Activated CD4-positive, alpha-beta memory T cell treated with anti-CD3 and anti-CD28 coated beads, Interleukin-2, amount 10 ng/mL, durations not matched to agents 7 days and 5 days (primary cell): ENCODE measurements at places on chromosomes 6 and 20. TPM values are rescaled to one million over a fixed set of nuclear protein-coding genes. Genes with fewer than 3 reads are reported as not detected.

Gene TBXT
- total RNA-seq: not detected

Gene DEFB124
- not detected for total RNA-seq

Gene CNR1
- total RNA-seq: not detected

Gene GPX5
- not detected for total RNA-seq

Gene PNPLA1
- total RNA-seq: 0.13 TPM

Gene KIAA0408
- 12.2 TPM for total RNA-seq

Gene DNAH8
- 0.03 TPM for total RNA-seq

Gene MACROD2
- total RNA-seq: not detected

DNA sequence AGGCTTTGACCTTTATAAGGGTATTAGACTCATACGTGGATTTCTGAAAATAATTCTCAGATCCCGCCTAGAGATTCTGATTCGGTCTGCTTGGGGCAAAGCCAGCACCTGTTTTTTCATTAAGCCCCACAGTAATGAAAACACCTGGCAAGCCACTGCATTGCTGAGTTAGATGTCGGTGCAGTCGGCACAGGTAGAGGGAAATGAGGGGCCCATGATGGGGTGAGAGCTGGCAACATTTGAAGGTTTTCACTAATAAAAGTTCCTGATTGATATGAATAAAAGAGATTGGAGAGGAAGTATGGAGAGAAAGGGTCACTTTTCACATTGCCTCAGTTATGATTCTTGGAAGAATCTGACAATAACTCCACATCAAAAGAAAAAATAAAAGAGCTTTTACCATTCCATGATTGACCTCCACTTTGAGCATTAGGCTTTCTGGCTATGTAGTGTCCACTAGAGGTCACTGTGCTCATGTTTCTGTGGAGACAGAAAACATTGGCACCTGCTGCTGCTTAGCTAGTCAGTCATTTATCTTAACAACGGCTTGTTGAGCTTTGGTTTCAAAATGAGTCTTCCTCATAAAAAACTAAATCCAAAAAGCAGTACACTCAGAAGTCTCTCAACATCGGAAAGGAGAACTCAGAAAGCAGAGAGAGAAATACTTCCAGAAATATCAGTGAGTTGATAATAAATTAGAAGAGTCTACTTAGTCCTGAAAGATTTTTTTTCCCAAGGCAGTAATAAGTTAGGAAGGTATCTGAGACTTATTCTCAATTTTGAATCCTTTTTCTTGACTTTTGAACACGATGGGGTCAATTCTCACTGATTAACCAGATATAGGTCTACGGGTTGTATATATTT, 53.3 kb upstream of the KLHL31 start:
- peaks cover 6% of the 10 kb centered on the region for H3K4me1 ChIP-seq
- DNase-seq: peak; percentile 38
- H3K4me3 ChIP-seq: no peak overlapping the region
- peaks cover 28% of the 10 kb centered on the region for H3K27me3 ChIP-seq
- H3K36me3 ChIP-seq: no peaks in the 10 kb centered on the region

DNA sequence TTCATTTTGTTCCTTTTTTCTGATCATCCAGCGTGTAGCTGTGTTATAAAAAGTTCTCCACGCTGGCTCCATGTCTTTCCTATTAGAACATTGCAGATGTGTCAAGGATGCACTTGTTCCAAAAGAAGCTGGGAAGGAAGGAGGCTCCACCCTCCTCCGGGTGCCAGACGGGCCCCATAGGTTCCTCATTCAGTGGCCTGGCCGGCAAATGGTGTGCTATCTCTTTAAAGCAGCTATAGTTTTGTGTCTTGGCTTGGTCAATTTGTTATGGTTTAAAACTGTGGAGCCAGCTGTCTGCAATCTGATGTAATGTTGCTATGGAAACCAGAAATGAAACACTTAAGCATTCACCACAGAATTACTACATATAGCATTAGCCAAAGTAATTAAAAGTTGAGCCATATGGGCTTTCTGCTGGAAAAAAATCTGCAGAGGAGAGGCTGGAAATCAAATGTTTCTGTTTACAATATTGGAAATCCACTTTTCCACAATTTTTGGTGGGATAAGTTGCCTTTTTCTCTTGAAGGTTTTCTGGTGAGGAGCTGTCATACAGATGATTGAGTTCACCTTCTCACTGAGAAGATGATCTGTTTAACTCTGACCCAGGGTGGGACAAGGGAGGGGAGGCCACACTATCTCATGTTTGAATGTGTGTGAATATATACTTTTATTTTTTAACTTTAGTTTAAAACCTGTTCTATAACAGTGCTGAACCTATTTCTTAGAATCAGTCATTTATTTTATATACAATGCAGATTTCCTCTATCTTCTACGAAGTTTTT, 167.4 kb downstream of the SASH1 start:
- H3K27ac ChIP-seq: no peak overlapping the region
- no peaks in the 10 kb centered on the region for H3K36me3 ChIP-seq

DNA sequence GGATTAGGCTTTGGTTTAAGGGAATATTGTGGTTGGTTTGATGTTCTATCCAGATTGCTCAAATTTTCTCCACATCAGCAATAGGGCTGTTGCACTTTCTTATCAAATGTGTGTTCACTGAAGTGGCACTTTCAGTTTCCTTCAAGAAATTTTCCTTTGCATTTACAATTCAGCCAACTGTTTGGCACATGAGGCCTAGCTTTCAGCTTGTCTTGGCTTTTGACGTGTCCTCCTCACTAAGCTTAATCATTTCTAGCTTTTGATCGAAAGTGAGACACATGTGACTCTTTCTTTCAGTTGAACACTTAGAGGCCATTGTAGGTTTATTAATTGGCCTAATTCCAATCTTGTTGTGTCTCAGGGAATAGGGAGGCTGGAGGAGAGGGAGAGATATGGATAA, 104.8 kb downstream of the FLRT3 start:
- no peaks in the 10 kb centered on the region for H3K36me3 ChIP-seq
- no peaks in the 10 kb centered on the region for H3K4me1 ChIP-seq

DNA sequence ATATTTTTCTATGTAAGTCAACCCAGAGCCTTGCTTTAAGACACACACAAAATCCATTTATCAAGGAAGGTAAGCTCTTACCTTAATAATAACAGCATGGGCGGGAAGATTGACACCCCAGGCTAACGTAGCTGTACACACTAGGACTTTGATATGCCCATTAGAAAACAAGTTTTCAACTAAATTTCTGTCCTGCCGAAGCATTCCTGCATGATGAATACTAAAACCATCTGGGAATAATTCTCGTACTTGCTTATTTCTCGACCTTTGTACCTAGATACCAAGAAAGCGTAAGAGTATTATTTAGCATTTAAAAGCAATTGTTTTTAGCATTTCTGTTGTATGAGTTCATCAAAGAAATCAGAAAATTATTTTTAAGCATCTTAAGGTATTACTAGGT, 197.5 kb upstream of the SIM1 start:
- no peak overlapping the region for H3K4me3 ChIP-seq
- H3K36me3 ChIP-seq: peaks cover 5% of the 10 kb centered on the region
- DNase-seq: no peak
- no peaks in the 10 kb centered on the region for H3K27me3 ChIP-seq

DNA sequence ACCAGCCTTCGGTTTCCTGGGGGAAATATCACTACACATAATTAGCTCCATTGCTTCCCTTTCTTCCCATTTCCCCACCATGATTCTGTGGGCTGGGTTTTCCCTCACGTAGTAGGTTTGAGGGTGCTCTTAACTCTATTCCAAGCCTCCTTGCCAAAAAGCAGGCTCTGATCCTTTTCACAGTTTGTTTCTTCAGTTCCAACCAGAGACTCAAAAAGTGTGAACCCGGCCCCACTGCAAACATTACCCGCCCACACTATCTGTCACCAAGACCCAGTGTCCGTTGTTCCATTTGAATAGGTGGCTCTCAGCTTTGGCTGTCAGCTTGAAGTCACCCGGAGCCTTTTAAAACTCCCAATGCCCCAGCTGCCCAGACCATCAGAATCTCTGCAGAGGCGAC, 11.8 kb upstream of the NAA20 start:
- DNase-seq: no peak
- H3K27me3 ChIP-seq: peaks cover 40% of the 10 kb centered on the region
- H3K4me3 ChIP-seq: no peak overlapping the region
- no peaks in the 10 kb centered on the region for H3K36me3 ChIP-seq

DNA sequence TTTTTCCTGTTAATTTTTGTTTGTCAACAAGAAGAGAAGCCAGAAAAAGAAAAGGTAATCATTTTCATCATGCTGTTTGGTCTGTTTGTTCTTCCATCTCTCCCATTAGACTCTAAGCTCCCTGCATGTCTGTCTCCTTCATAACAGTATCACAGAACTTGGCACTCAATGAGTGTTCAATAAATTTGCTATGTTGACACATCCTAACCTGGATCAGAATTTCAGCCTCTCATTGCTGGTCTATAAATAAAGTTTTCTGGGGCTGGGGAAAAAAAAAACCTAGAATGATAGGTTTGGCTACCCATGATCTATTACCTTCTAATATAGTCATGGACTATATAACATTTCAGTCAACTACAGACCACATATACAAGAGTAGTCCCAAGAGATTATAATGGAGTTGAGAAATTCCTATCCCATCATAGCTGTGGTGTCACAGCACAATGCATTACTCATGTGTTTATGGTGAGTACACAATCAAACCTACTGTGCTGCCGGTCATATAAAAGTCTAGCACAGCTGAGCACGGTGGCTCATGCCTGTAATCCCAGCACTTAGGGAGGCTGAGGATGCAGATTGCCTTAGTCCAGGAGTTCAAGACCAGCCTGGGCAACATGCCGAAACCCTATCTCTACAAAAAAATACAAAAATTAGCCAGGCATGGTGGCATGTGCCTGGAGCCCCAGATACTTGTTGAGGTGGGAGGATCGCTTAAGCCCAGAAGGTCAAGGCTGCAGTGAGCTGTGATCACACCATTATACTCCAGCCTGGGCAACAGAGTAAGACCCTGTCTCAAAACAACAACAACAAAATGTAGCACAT, 5.9 kb downstream of the NUDT3 start:
- no peak for DNase-seq
- H3K27ac ChIP-seq: no peak overlapping the region
- no peak overlapping the region for H3K4me3 ChIP-seq
- peaks cover 6% of the 10 kb centered on the region for H3K4me1 ChIP-seq
- H3K36me3 ChIP-seq: peaks cover 5% of the 10 kb centered on the region
- H3K27me3 ChIP-seq: no peaks in the 10 kb centered on the region

- DNase-seq: no peak
- H3K4me3 ChIP-seq: no peak overlapping the region
- H3K27ac ChIP-seq: no peak overlapping the region
- no peaks in the 10 kb centered on the region for H3K4me1 ChIP-seq
Observed at GRCh38 chr20:62200491-62201172, 17.8 kb downstream of the MTG2 start.

DNA sequence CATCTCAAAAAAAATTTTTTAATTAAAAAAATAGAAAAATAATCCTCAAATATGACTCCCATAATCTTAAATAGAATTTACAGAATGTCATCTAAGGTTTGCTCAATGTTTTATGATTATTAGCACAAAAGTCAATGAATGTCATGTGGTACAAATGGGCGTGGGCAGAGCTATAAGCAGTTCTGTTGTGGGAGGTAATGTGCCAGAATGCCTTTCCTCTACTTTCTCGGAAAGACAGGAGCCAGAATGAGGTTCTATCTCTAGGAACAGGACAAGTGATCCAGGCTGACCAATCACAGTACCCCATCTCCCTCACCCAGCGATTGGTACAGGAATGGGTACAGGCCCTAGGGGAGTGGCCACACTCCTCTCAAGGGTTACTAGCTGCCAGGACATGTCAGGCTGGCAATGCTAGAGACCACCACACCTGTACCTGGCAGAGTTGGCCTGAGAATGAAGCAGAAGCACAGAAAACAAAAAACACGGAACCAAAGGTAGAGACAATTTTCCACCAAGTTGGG, 15.1 kb downstream of the RALGAPA2 start:
- no peaks in the 10 kb centered on the region for H3K27me3 ChIP-seq
- H3K4me3 ChIP-seq: no peak overlapping the region
- no peak overlapping the region for H3K27ac ChIP-seq

DNA sequence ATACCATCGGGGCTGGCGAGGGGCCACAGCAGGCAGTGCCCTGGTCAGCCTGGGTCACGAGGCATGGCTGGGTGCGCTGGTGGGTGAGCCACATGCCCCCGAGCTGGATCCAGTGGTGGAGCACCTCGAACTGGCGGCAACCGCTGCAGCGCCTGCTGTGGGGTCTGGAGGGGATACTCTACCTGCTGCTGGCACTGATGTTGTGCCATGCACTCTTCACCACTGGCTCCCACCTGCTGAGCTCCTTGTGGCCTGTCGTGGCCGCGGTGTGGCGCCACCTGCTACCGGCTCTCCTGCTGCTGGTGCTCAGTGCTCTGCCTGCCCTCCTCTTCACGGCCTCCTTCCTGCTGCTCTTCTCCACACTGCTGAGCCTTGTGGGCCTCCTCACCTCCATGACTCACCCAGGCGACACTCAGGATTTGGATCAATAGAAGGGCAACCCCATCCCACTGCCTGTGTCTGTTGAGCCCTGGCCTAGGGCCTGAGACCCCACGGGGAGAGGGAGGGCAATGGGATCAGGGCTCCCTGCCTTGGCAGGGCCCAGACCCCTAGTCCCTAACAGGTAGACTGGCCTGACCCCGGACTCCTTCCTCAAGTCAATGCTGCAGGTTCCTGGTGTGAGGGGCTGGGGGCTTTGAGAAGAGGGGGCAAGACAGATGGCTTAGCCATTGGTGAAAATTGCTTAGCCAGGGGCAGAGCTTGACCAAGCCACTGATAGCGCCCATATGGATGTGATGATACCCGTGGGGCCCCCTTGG, 598 bp downstream of the TMEM239 start:
- no peak overlapping the region for H3K4me3 ChIP-seq
- no peak for DNase-seq
- no peaks in the 10 kb centered on the region for H3K36me3 ChIP-seq
- H3K27ac ChIP-seq: no peak overlapping the region
- H3K27me3 ChIP-seq: peaks cover 45% of the 10 kb centered on the region

DNA sequence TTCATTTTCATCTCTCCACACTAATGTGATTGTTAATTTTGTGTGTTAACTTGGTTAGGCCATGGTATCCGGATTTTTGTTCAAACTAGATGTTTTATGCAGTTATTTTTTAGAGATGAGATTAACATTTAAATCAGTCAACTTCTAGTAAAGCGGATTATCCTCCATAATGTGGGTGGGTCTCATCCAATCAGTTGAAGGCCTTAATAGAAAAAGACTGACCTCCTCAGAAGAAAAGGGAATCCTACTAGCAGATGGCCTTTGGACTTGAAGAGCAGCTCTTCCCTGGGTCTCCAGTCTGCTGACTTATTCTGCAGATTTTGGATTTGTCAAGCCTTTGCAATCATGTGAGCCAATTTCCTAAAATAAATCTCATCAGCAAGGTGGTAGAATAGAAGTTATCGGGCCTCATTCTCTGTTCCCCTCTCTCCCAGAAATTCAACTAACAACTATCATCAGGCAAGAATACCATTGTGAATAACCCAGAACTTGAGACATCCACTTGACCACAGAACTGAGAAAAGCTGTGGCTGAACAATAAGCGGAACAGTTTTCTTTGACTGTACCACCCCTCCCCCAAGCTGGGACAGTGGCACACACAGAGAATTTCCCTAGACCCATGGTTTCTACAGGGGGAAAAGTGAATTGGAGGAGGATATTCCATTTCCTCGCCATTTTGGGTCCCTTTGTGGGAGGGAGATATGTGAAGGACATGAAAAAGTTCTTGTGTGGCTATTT, 323.0 kb downstream of the UTRN start:
- no peak overlapping the region for H3K27ac ChIP-seq
- peaks cover 29% of the 10 kb centered on the region for H3K36me3 ChIP-seq
- H3K4me1 ChIP-seq: peaks cover 35% of the 10 kb centered on the region
- DNase-seq: no peak

- H3K27me3 ChIP-seq: peaks cover 2% of the 10 kb centered on the region
- H3K27ac ChIP-seq: no peak overlapping the region
- H3K4me1 ChIP-seq: peaks cover 25% of the 10 kb centered on the region
- H3K36me3 ChIP-seq: peaks cover 3% of the 10 kb centered on the region
- DNase-seq: no peak
Observed at GRCh38 chr6:14458669-14459266, 341.2 kb downstream of the CD83 start.
